Ovary (tissue), 10 donors: ENCODE measurements at places on chromosomes 12 and 14. TPM values are rescaled to one million over a fixed set of nuclear protein-coding genes. Genes with fewer than 3 reads are reported as not detected.

Gene HRK
- total RNA-seq: under 0.01 TPM

Gene IAPP
- not detected for total RNA-seq

Gene SMARCD1
- total RNA-seq: 39.8 TPM

Gene KNTC1
- 8.6 TPM for total RNA-seq

Gene ISCU
- total RNA-seq: 110 TPM

Gene RNASE1
- total RNA-seq: 62.5 TPM

DNA sequence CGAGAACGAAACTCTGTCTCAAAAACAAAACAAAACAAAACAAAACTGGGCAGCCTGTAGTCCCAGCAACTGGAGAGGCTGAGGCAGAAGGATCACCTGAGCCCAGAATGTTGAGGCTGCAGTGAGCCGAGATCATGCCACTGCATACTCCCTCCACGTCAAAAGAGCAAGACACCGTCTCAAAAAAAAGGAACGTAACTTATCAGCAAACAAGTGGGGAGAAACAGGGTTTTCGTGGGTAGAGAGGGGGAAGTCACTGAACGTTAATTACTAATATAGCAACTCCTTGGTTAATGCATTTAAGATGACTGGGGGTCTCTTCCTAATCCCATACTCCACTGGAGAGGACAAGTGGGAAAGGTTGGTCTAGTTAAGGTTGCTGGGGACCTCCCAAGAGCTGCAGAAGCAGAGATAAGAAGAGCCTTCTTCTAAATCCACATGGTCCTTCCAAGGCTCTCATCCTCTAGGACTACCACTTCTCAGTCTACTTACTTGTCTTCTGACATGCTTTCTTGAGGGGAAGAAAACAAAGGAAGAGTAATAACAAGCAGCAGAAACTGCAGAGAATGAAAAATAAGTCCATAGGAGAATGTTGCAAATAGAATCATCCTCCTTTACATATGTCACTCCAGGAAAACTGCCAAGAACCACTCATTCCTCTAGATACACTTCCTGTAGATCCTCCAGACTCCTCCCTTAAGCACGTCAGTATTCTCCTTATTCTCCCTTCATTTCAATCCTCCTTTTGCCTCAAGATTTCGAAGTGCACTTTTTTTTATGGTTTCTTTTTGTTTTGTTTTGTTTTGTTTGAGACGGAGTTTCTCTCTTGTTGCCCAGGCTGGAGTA is 5.8 kb downstream of the NUMB start:
- no peak for DNase-seq

DNA sequence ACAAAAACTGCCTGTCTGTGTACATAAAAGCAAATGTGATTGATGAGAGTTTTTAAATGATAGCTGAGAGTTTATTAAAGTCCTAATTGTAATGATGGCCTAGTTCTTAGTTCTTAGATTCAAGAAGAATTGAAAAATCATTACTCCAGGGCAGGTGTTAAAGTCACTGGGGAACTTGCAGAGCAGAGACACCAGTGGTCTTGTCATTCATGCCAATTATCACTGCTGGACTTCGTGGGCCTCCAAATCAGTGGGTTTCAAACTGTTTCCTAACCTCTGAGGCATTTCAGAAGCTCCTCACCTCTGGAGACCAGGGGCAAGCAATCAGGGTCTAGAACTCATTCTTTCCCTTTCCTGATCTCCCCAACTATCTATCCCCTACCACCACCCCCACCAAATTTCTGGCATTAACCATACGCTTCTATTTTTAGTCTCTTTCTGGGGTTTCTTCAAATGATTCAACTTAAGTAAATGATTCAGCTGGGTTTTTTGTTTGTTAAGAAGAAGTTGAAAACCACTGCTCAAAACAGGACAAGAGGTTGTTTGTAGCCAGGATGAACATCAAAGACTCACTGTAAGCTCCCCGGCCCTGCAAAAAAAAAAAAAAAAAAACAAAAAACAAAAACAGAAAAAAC is 80.1 kb downstream of the CEP83 start:
- DNase-seq: no peak

- no peak for DNase-seq
These were observed 288.4 kb downstream of the FBXL14 start for GRCh38 chr12:1305791-1306500.

- no peak for DNase-seq
These were observed 163.3 kb downstream of the ETV6 start for GRCh38 chr12:11812586-11813437.

GRCh38 chr12:8698132-8698851 is 501 bp downstream of the RIMKLB start:
- peak; percentile 65 for DNase-seq

DNA sequence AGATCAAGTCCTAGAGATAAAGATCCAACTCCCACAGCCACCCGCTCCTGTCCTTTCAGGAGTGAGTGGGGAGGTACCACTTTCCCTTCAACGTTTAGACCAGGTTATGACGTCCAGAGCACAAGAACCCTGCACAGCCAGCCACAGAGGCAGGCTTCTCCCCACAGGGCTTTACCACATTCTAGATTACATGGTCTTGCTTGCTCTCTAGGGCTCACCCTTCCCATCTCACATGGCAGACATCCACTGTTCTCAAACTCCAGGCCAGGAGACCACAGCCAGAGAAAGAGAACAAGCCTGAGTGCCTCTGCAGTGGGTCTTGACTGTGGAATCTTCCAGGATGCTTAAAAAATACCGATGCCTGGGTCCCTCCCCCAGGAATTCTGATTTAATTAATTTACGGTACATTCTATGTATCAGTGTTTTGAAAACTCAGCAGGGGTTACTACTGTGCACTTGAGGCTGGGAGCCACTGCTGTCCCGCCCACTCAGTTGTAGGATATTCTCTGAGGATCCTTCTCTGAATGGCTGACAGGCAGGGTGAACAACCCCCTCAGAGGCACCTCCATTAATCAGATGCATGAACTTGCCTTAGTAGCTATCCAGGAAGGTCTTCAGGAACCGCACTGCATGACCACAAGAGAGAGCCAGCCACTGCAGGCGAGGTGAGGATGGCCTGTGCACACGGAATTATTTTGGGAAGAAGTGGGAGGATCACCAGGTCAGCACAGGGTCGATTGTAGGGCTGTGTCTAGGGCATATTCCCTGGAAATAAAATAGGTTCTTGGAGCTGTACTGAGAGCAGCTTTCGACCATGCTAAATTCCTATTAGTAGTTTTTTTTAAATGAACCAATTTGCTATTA is 21.5 kb upstream of the SOCS2 start:
- DNase-seq: no peak

DNA sequence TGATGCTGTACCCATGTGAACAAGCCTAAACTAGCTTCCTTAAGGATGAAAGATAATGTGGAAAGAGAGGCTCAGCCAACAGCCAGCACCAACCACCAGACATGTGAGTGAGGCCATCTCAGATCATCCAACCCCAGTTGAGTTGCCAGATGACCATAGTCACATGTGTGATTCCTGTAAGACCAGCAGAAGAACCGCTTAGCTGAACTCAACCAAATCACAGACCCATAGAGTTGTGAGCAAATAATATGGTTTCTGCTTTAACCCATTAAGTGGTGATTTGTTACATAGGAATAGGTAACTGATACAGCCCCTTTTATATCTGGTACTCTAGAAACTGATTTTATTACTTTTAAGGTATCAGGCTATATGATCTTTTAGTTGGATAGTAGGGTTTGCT is 17.6 kb upstream of the ELK3 start:
- DNase-seq: no peak

- no peak for DNase-seq
These were observed 372.8 kb upstream of the PRICKLE1 start for GRCh38 chr12:42962384-42962783.

DNA sequence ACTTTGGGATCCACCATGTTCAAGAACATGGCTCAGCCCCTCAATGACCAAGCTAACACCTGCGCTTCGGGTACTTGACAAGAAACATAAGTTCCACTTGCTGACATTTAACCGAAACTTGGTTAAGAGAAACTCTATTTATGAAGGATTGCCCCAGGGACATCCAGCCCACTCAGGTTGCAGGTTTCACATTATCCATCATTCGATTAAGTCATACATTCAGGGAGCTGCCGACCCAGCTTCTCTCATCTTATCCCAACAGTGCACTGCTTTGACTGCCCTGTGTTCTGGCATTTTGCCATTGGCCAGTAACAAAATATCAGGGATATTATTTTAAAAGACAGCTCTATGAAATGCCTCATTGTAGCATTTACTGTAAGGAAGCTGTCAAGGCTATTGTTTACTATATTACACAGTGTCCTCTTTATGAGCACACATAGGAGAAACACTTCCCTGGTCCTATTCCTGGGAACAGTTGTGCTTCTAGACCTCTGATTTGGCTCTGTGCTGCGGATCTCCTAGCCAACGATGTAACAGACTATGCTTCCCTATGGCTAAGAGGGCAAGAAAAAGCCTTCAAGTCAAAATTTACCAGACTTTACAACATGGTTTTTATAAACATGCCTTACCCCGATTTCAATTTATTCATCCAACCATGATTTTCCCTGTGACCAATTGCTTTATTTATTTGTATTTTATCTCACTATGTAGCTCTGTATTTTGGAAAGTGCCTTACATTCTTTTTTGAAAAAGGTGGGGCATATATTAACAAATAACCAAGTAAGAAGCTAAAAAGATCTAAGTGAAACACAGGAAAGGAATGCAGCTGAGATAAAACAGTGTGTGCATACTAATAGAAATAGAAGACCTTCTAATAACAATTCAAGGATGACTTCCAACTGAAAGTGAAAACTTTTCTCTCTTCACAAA is 109.3 kb downstream of the ITPR2 start:
- DNase-seq: no peak

DNA sequence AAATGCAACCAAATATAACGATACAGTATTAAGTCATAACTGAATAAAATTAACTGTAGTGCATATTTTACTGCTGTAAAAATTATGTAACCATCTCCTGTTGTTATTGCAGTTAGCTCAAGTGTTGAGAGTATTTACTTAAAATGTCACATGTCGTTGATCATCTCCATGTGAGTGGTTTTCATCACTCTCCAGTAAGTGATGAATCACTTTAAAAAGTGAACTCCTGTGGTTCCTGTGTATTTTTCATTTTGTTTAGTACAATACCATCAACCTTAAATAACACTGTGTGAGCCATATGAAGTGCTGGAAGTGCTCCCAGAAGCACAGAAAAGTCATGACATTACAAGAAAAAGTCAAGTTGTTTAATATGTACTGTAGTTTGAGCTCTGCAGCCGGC is 104.7 kb upstream of the SLCO1B1 start:
- no peak for DNase-seq

DNA sequence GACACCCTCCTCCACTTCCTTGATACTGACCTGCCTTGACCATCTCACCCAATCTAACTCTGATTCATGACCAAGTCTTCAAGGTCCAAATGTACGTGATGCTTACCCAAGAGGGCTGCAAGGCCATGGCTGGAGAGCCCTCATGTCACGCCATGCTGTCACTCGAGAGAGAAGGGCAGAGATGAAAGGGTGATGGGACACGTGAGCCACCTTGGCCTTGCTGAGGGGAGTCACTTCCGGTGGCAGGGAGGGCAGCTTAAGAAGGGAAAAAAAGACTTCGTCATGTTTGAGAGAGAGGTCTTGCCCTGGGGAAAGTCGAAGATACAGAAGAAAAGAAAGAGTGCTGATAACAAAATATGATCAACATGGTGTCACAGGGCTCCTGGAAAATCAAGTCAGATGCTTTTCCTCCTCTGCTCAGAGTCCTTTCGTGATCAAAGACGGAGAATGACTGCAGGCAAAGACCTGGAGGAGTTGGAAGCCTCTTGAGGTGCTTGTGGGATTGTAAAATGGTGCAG is 3.3 kb upstream of the SCARB1 start:
- no peak for DNase-seq

- DNase-seq: no peak
These were observed 463.3 kb upstream of the FOXG1 start for GRCh38 chr14:28303248-28303647.

GRCh38 chr14:50828721-50829488 is 2.1 kb downstream of the NIN start:
- no peak for DNase-seq

DNA sequence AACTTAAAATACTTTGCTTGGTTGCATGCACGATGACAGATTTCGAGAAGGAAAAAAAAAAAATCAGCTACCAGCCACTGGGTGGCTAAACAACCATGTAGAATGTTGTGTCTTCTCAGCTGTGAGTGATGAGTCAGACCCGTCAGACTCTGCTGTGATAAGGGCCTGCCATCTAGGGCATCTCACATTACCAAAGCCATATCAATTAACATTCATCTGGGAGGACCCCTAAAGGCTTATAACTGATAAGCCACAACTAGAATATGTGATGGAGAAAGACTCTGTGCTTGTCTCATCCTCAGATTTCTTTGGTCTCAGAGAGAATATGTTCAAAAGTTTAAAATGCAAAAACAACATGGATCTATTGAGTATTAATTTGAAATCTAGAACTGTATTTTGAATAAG is 111.5 kb downstream of the PAX9 start:
- DNase-seq: no peak

- DNase-seq: no peak
These were observed 183.4 kb downstream of the PTPN11 start for GRCh38 chr12:112602150-112602549.

DNA sequence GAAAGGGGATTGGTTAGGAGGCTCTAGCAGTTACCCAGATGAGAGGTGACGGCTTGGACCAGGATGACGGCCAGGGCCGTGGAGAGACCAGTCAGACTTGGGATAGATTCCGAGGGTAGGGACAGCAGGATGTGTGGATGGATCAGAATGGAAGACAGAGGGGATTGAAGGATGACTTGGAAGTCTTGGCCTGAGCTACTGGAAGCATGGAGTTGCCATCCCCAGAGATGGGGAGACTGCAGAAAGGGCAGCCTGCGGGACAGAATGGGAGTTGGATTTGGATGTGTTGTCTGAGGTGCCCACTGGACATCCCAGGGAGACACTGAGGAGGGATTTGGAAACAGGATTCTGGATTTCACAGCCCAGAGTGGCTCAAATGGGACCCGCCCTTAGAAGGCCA is 102.3 kb downstream of the CALM1 start:
- peak; percentile 5 for DNase-seq

- no peak for DNase-seq
These were observed 54.9 kb downstream of the PRKCH start for GRCh38 chr14:61376314-61376713.

GRCh38 chr12:123962513-123962912 is 10.1 kb downstream of the CCDC92 start:
- no peak for DNase-seq

DNA sequence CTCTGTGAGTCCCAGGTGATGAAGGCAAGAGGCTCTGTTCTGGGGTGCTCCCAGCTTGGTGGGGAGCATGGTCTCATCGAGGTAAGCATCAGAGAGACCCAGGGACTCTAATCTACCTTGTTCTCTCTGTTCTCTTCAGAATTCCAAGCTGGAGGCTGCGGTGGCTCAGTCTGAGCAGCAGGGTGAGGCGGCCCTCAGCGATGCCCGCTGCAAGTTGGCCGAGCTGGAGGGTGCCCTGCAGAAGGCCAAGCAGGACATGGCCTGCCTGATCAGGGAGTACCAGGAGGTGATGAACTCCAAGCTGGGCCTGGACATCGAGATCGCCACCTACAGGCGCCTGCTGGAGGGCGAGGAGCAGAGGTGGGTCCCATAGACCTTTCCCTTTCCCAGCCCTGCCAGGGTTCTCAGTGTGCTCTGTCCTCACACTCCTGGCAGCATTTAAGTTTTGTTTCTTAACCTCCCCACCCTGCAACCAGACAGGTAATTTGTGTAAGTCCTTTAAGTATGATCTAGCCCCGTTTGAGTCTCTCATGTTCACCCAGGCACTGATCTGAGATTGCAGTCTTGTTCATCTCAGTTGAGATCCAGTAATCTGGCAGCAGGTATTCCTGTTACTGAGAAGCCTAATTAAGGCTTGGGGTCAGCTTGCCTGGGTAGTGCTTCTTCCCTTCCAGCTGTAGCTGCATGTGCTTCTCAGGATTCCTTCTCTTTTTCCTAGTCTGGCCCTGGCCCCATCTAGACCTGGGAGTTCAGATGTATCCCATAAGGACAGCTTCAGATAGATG is 14.8 kb upstream of the KRT81 start:
- DNase-seq: no peak
